ENCODE measurements at places on chromosomes 2 and 18.

DNA sequence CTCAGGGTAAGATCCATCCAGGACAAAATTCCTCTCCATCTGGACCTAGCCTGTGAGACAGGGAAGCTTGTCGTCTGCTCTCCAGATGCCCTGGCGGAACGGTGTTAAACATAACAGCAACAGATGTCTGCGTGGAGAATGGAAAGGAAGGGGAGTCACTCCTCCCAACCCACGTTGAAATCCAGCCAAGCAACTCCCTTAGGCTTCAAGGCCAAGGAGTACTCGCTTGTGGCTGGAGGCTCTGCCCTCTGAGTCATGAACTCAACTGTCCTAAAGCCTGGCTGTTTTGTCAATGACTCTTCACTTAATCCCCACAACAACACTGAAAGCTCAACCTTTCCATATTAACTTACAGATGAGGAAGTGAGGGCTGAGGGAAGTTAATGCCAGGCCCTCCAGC, 42.2 kb downstream of the TPO start:
- DNase-seq: no peak

- no peak for DNase-seq
Measured at GRCh38 chr18:37465958-37466357, 99.6 kb downstream of the CELF4 start.

DNA sequence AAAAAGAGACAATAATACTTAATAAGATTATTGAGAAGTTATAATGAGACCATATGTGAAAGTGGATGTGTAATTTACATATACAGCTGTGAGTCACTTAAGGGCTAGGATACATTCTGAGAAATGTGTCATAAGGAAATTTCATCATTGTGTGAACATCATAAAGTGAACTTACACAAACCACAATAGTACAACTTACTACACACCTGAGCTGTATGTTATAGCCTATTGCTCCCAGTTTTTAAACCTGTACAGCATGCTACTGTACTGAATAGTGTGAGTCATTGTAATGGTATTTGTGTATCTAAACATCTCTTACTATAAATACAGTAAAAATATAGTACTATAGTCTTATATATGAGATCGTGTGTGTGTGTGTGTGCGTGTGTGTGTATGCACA, 1420.3 kb upstream of the PIK3C3 start:
- DNase-seq: no peak

DNA sequence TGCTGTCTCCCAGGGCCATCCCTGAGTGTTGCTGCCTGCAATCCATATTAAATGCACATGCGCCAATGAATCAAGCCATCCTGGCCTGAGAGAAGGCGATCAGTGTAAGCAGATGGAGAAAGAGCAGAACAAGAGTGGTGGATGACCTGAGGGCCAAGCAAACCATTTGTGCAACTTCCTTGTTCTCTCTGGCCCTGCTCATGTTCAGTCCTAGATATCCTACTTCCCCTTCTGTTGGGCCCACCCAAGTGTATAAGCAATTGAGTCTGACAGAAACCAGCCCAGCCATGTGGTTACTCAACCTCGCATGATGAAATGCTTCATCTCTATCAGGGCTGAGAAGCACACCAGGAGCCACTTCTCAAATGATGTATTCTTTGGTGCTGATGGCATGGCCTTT, 383.1 kb upstream of the ID2 start:
- DNase-seq: no peak

- DNase-seq: no peak
Measured at GRCh38 chr18:41140506-41140905, 814.5 kb upstream of the PIK3C3 start.

GRCh38 chr2:16487686-16488085, 177.9 kb downstream of the CYRIA start:
- no peak for DNase-seq

- DNase-seq: no peak
Measured at GRCh38 chr18:38313831-38314230, 748.2 kb upstream of the CELF4 start.

DNA sequence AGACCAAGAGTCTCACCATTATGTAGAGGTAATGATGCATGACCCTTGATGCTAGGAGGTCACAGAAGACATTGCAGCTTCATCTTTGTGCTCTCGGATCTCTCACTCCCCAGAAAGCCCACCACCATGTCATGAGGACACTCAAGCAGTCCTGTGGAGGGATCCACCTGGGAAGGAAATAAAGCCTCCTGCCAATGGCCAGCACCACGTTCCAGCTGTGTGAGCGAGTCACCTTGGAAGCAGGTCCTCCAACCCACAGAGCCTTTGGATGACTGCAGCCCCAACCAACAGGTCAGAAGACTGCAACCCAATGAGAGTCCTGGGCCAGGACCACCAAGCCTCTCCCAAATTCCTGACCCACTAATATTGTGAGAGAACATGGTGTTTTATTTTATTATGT, 38.4 kb downstream of the CYP26B1 start:
- DNase-seq: no peak

DNA sequence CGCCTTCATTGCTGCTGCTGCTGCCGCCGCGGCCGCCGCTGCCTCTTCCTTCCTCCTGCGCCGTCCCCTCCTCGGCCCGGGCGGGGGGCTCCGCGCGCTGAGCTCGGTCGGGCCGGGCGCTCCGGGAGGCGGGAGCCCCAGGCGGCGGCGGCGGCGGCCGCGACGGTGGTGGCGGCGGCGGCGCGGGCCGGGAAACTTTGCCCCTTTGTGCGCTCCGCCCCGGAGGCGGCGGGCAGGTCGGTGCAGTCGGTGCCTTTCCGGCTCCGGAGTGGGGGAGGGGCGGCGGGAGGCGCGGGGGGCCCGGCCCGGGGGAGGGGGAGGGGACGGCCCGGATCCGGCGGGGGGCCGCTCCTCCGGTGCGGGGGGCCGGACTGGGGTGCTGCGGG, 205 bp downstream of the TET3 start:
- no peak for DNase-seq

- no peak for DNase-seq
Measured at GRCh38 chr2:181911830-181912229, 20.3 kb downstream of the ITPRID2 start.

DNA sequence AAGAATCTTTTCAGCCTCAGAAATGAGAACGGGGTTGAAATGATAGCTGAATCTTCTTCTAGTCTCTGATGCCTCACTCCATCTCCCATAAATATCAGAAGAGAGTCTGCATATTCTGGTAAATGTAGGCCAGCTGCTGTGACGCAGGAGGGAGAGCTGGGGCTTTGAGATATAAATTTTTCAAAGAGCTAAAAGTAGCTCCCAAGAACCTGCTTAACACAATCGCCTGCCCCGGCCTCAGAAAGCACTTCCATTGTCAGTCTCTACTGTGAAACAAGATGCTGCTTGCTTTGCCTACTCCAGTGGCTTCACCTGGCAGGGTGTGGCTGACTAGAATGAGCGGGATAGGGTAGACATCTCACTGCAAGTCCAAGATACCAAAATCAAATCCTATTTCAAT, 105.0 kb upstream of the CCDC150 start:
- no peak for DNase-seq

GRCh38 chr2:67399831-67400489, 2.8 kb downstream of the ETAA1 start:
- no peak for DNase-seq

DNA sequence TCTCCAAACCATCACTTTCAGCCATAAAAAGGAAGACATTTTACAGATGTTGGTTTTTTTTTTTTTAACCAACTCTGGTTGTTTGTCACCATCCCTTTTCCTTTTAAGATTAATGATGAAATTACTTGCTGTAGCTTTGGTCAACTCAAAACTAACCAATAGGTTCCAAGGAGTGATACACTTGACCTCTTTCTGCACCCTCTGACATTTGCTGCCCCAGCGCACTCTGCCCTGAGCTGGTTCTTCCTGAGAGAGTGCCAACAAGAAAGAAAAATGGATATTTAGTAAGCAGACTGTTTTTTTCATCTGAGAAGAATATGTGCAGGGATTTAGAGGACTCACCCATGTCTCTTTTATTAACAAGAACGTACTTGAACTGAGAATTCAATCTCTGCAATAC, 520.0 kb downstream of the TXNL1 start:
- no peak for DNase-seq

DNA sequence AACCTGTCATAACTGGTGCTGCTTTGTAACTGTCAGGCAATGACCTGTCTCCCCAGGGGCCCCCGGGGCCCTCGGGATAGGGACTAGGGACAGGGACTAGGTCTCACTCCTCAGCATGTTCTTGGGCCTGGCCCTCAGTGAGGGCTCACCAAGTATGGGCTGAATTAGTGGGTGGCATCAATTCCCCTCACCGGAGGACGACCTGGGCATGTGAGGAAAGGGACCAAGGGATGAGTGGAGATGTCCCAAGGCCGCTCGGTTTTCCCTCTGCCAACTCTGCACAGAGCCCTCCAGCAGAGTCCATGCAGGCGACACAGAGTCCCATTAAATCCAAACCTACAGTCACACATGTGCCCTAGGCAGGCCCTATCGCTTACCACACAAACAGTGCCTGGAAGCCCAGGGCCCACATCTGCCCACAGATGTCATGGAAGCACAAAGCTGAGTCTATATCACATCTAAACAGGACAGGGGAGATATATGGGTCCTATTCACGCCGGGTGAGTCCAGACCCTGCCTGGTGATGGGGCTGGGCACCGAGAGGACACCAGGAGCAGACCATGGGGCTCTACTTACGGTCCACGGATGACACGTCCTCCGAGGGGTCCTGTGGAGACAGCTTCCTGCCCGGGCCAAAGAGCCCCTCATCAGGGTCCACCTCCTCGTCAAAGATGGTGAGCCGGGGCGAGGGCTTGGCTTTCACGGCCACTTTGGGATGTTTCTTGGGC, 26.6 kb downstream of the HS1BP3 start:
- no peak for DNase-seq

- no peak for DNase-seq
Measured at GRCh38 chr18:27865431-27865830, 311.5 kb downstream of the CDH2 start.

GRCh38 chr2:175690113-175690837, 311.8 kb downstream of the LNPK start:
- peak; percentile 26 for DNase-seq

- no peak for DNase-seq
Measured at GRCh38 chr2:129828792-129829191, 150.7 kb upstream of the RAB6C start.

- DNase-seq: no peak
Measured at GRCh38 chr2:115160531-115161080, 718.2 kb downstream of the DPP10 start.

DNA sequence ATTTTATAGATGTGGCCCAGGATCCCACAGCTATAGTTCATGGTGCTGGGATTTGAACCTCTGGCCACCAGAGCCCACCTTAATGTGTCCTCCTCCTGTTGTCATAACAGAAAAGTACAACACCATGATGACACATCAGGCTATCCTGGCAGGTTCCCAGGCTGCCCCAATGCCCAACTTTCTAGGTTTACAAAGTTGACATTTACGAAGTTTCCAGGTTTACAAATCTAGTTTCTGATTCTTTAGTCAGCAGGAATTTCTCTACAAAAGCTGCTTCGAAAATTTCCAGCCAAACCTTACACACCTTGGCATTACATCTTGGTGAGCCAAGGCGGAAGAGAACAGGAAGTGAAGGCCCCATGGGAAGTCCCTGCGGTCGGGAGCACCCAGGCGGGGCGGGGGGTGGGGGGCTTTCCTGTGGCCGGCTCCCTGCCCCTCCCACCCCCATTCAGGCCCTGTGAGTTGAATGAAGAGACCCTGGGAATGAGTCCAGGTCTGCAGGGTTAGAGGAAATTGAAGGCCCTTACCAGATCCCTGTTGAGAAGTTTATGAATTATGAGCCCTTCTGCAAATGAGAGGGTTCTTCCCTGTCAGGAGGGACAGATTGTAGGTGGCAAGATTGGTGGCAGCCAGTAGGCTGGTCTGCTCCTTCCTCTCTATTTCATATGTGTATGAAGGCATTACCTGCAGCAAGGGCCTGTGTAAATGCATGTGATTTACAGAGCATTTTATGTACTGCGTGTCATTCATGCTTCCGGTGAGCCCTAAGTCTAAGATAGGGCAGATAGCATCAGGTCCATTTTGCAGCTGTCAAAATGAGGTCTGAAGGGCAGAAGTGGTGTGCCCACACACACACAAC, 11.1 kb upstream of the IL1RN start:
- DNase-seq: no peak

GRCh38 chr2:221304916-221305315, 267.2 kb downstream of the EPHA4 start:
- DNase-seq: no peak

- DNase-seq: no peak
Measured at GRCh38 chr2:20960003-20960402, 83.9 kb downstream of the APOB start.

GRCh38 chr2:108267101-108267500, 21.6 kb upstream of the SULT1C2 start:
- DNase-seq: no peak

GRCh38 chr2:133600266-133600928, 32.1 kb upstream of the NCKAP5 start:
- no peak for DNase-seq

DNA sequence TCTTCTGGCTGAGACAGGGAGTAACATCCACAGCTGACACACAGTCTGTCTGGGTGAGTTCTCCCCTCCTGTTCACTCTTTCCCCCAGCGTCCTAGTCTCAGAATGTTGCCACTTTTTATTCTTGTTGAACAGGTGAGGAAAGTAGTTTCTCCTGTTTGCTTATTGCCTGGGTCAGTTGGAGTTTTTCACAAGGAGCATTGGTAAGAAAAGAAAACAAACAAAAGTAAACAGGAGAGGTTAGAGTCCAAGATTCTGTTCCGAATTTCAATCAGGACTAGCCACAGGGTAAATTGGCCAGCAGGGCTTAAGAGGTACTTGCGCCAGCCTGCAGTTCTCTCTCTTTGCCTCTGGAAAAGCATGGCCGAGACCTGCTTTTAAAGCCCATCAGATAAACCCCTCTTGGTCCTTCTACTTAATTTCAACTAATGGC, 255.0 kb upstream of the EPAS1 start:
- DNase-seq: no peak

DNA sequence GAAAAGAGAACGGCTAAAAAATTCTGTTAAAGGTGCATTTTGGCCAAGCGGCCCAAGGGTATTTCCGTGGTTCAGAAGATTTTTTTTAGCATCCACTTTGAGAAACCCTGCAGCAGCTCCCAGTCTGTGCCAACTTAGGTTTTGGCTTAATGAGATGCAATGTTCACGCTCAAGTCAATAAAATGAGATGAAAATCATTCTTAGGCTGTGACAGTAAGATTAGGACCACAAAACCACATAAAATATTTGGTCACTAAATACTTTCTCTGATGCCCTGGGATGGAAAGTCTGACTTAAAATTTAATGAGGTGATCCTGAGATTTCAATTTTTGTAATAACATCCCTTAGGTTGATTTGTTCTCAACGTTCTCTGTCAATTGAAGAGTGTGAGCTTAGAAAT, 74.2 kb upstream of the FHL2 start:
- DNase-seq: no peak

All from NCI-H1092 (cell line).